Activated CD8-positive, alpha-beta memory T cell treated with anti-CD3 and anti-CD28 coated beads, Interleukin-2, amount 50 U/mL, for 4 hours (primary cell): ENCODE measurements at places on chromosomes 1 and 21.

- DNase-seq: peak; percentile 50
Measured at GRCh38 chr1:101293461-101294051, 56.7 kb downstream of the S1PR1 start.

DNA sequence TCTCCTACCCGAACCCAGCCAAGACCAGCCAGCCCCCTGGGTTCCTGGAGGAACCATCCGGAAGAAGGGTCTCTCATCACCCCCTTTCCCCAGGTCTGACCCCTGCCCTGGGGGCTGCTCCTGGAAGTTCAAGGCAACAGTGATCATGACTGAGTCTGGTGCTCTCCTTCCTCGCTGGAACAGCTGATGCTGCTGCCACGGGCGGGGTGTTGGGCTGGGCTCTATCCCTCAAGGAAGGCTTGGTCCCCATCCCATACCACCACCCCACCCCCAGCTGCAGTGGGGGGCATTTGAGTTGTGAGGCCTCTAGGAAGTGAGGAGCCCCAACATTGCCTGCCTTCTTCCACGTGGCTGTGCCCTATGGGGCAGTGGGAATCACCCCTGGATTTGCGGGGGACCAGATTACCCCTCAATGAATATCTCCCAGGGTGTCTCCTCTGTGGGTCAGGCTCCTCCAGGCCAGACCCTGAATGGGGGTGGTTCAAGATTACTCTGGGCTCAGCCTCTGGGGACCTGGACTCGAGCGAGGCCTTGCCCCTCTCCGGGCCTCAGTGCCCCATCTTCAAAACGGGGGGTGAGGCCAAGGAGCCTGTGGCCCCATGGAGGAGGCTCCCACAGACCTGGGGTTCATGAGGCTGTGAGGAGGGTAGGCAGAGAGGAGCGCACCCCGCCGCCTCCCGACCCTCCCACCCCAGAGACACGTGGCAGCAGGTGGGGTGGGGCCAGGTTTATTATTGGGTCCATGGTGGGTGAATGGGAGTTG lies 2.8 kb downstream of the MASP2 start:
- no peak for DNase-seq

DNA sequence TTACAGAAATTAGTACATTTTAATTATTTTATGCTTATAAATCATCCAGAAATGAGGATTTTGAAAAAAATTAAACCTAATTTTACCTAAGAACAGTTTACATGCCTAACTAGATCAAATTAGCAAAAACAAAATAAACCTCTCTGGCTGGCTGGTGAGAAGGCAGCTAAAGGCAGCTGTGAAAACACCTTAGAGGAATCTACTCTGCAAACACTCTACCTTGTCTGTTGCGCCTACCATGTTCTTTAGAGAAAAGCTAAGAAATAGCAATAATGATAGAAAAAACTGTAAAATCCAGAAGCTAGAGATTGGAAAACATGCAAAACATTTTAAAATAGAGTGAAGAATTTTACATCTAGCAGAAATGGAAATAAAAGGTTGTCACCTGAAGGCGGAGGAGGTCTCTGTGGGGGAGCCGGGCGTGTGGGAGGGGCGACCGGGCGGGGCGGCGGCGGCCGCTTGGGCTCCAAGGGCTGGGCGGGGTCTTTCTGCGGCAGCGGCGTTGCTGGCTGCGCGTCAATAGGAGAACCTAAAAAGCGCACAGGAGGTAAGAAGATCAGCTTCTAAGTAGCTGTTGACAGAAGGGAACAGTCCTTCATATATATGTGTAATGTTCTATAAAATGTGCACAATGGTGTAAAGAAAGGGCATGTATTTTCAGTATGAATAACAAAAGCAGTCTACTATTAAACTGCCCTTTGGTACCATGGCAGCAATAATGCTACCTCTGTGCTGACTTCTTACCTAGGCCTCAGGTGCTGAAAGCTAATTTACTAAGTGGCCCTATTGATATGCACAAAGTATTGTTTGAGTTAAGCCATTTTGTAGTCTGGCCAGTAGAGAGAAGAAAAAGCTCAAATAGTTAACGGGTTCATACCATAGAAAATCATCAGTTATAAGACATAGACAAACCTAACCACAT lies 33.3 kb upstream of the CFAP298 start:
- DNase-seq: no peak

DNA sequence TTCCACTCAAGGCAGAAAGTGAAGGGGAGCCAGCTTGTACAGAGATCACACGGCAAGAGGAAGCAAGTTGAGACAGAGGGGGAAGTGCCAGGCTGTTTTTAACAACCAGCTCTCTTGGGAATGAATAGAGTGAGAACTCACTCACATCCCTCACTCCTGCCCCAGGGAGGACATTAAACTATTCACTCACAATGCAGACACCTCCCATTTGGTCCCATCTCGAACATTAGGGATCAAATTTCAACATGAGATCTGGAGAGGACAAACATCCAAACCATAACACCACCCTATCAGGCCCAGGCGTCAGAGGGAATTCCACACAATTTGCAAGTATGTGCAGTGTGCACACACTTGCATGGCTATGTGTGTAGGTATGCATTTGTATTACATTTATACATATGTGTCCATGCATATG lies 62.7 kb downstream of the DMAP1 start:
- DNase-seq: no peak

- no peak for DNase-seq
Measured at GRCh38 chr1:99761774-99762173, 4.7 kb downstream of the FRRS1 start.

DNA sequence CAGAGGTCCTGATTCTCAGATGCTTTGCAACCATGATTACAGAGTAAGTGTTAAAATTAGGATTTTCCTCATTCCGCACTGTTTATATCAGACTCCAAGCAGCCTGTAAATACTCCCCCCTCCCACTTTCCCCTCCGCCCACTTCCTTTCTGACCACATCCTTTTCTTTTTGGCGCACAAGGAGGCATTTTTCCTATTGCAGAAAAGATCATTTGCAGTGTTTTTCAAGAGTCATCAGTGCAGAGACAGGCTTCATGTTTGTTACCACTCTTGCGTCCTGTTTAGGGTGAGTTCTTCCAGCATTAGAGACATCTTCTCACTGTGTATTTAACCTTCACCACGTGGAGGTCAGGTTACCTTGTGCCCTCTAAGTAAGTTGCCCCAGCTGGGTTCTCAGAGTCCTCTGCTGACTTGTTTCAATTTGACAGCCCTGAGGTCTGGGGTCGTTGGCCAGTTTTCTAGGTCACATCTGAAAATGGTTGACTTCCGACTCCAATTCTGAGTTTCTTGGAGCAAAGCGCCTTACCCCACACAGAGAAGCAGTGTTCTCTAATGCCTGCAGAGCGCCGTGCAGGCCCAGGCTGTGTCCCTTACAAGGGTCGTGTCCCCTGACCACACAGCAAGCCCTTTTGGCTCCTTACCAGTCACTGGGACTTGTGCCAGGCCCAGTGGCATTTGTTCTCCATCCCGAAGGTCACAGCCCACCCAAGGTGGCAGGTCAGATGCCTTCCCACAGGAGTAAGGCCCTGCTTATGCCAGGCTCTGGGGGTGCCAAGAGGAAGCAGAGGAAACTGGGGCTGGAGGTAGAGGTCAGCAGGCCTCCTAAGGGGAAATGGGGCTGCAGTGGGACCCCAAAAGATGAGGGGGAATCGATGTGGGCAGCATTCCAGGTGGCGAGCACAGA lies 85.6 kb downstream of the FAM78B start:
- DNase-seq: no peak
